T-helper 17 cell (primary cell): ENCODE measurements at places on chromosomes 7 and 10.

DNA sequence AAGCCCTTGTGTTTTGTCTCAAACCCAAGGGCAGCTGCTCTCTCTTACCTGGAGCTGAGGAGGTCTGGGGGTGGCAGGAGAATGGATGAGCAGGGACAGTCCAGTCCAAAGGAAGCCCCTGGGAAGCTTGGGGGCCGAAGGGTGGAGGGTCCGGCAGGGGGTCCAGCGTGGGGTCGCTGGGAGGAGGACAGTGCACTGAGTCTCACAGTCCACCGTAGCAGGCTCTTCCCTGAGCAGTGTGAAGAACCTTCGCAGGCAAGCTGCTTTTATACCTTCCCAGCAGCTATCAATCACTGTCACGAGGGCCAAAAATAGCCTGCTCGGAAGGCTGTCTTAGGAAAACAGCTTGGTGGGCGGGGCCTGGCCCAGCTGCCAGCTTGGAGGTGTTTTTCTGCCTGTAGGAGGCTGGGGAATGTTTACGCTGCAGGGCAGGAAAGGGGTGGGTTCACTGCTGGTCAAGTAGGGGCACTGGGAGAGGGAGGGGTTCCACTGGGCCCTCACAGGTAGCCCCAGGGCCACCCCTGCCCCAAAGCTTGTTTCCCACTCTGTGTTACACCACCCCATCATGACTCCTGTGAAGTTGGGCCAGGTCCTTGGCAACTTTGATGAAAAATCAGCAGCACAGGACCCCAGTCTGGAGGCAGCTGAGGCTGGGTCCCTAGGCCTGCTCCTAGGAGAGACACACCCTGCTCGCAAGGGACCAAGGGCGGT lies at the start of gene DEPP1:
Gene DEPP1, minus strand, starts transcription at position 240 of the 711 bp plus-strand sequence. CDS start 779 bp downstream, outside the sequence.
- no peak for DNase-seq

DNA sequence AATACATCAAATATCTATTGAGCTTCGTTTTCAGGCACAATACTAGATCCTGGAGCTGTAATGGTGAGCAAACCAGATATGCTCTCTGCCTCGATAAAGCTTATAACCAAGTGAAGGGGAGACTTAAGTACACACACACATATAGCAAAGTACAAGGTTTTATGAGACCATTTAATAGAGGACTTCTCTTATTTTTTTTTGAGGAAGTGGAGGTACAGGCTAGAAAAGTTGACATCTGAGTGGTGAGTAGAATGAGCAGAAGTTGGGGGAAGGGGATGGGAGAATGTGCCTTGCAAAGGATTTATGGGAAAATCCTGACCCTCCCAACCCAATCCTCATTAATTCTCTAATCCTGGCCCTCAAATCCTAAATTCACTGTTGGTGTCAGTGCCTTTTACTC lies 7.7 kb downstream of the CCDC136 start:
- no peak for DNase-seq

- no peak for DNase-seq
Measured at GRCh38 chr10:98608411-98608810, 161.7 kb upstream of the HPS1 start.

GRCh38 chr10:49749144-49749543 lies 13.0 kb downstream of the OGDHL start:
- DNase-seq: no peak

GRCh38 chr7:157402388-157402703 lies 65.5 kb downstream of the DNAJB6 start:
- DNase-seq: no peak

DNA sequence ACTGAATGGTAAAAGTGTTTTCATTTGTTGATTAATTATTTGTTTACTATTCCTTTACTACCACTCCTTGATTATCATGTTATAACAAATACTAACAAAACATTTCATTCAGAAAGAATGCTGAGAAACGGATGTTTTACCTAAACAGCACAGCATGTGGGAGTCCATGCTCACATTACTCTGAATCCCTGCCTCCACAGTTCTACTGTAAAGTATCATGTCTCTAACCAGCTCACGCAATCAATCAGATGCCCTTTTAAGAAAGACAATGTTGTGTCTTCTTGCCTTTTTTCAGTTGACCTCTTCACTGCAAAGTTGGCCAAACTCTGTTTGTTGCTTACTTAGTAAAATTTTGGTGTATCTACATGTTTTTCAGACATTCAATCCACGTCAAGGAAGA lies 232.5 kb upstream of the MDFIC start:
- DNase-seq: no peak

DNA sequence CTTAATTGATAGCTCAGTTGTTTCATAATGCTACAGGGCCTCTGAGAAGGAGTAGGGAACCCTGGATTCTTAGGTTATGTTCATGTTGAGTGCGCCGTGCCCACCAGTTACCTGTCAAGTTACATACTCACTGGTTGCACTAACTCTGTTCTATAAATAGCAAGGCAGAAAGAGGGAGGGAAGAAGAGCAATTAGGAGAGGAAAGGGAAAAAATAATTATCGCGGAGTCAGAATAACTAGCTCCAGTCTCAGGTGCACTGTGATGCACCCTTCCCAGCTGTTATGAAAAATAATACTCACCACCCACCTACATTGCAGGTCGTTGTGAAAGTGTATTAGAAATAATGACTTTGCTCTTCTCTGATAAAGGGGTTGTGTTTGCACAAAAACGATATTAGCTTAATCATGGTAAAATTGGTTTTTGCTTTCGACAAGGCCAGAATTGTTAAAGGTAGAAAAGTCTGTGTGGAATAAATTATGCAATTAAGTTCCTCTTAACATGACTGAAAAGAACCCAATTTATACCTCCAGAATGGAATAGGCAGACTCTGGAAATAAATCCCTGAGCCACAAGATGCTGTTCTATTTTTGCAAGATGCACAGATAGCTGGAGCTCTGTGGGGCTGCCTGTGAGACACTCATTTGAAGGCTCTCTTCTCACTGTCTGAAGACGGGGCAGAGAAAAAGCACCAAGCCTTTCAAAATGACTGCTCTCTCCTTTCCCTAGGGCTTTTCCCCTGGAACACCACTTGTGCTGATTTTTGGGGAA lies 137.6 kb upstream of the PITRM1 start:
- no peak for DNase-seq

DNA sequence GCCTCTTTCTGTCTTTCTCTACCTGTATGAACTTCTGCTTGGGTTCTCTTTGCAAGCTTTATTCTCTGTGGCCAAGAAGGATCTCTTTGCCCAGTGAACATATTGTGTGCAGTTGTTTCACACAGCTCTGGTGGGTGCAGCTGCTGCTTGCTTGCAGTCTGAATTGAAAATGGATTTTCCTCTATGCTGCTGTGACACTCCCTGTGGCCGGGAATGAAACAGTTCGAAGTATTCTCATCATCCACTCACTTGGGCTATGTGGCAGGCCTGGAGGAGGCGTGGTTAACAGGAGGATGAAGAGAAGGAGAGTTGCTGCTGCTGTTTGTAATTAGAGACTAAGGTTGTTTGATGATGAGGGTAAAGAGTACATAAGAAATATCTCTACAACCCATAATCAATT lies 28.4 kb upstream of the ITGA8 start:
- no peak for DNase-seq

DNA sequence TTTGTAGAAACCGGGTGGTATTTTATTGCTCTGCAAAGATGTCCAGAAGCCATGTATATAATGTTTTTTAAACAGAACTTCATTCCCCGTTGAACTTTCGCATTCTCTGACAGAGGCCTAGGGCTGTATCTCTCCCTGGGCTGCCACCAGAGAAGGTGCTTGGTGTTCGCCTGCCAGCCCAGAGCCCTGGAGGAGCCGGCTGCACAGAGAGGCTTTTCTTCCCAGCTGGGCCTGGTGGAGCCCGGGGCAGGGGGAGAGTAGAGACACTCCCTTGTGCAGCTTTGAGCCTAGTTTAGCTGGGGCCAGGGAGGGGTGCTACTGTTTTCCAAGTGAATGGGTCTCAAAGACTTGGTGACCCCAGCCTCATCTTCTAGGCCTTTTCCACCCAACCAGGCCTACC lies 13.6 kb upstream of the TRIM8 start:
- no peak for DNase-seq

DNA sequence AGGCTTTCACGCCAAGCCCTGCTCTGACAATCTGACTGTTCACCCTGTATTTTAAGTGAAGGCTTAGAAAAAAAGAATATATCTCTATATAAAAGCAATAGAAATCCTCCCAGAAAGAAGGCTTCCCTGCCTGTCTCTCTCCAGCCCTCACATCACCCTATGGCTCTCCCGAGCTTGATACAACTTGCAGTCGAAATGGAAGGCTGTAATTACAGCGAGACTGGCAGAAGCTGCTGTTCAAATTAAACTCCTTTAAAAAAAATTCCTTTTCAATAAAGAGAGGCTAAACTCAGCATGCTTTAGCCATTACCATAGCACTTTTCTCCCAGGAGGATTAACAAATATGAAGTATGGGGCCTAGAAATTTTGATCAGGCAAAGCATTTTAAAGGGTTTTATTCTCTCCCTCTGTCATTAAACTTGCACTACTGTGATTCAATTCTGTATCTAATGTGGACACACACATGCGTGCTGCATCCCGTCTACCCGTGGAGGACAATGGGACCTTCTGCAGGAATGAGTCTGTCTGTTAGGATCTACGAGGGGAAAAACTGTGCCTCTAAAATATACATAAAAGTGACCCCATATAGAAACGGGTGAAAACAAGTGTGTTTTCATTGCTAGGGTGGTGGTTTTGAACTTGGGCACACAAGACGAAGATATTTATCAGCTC lies 223.8 kb downstream of the USP6NL start:
- no peak for DNase-seq

DNA sequence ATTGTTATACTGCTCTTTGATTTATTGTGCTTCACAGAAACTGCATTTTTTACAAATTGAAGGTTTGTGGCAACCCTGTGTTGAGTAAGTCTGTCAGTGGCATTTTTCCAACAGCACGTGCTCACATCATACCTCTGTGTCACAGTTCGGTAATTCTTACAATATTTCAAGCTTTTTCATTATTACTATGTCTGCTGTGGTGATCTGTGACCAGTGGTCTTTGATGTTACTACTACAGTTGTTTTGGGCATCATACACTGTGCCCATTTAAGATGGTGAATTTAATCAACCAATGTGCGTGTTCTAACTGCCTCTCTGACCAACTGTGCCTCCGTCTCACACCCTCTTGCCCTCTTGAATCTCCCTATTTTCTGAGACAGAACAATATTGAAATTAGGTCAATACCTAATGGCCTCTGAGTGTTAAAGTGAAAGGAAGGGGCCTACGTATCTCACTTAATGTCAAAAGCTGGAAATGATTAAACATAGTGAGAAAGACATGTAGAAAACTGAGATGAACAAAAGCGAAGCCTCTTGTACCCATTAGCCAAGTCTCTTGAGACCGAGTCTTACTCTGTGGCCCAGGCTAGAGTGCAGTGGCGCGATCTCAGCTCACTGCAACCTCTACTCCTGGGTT lies 20.2 kb upstream of the ASL start:
- no peak for DNase-seq
